Cerebellar nuclear complex (tissue), 1 donor: ENCODE measurements at places on chromosomes 5 and 9.

DNA sequence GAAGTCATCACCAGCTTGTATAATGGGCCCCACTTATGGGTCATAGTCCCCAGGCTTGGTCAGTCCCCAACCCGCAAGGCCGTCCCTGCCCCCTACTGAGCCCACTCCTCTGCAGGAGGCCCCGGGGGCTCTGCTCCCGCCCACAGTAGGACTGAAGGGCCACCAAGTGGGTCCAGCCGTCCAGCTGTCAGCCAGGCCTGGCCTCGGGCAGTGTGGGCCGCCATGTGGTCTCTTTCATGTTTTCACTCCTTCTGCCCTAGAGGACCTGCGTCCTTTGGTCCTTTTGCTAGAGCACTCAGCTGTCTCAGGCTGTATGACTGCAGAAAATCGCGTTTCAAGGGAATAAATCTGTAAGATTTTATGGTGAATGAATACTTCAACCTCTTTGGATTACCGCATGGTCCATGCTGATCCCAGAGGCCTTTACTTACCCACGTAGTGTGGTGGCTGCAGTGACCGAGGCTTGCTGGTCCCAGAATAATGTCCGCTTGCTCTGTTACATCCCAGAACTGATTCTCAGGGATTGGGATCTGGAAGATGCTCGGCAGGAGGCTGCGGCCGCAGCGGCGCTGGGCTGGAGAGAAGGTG is 105.7 kb upstream of the FAM120A start:
- DNase-seq, result no peak

DNA sequence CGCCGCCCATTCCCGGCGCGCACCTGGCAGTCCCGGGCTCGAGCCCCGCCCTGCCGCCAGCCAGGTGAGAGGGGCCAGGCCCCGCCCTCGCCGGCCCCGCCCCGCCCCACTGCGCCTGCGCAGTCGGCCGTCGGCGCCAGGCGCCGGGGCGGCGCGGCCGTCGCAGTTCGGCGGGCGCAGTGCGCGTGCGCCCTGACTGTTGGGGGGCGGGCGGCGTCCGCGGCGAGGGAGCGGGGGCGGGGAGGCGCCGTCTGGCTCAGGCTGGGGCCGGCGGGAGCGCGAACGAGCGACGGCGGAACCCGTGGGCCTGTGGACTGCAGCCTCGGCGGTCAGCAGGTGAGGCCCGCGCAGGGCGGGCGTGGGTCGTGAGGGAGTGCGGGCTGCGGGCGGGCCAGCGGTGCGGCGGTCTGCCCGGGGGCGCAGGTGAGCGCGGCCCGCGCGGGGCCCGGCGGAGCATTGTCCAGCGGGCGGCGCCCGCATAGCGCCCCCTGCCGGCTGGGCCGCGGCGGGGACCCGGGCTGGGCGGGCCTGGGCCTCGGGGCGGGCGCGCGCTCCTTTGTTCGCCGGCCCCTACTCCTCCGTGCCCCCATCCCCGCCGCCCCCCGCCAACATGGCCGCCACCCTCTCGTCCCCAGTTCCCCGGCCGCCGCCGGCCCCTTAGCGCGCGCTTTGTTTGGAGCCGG is at the start of gene SPIN1:
Gene SPIN1, plus strand, starts transcription at position 242 of the 683 bp plus-strand sequence. CDS start 38,096 bp downstream, outside the sequence.
- no peak for DNase-seq

DNA sequence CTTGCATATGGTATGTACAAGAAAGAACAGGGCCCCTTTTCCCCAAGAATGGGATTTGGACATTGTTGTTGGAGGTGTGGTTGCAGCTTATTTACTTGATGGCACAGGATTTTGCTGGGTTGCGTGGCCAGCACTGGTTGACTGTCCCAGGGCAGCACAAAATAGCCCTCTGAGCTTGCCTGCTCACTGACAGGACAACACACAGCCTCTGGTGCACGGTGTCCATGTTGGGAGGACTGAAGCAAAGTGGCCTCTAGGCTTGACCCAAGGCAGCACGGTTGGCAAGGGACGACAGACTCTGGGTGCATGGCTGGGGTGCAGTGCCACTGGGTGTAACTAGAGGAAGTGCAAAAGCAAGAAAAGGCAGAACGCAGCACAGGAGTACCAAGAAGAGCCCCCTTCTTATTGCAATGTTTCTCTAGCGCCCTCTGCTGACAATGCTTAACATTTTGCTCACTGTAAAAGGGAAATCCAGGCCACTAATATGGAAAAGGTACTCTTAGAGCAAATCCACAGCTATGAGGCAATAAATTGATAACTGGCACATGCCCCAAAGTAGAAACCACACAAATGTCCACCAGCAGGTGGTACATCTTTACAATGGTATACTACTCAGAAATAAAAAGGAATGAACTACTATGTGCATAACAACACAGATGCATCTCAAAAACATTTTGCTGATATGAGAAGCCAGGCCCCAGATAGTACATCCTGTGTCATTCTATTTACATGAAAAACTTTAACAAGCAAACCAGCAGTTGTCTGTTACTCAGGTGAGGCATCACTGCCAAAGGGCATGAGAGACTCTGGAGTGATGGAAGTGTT is 47.4 kb upstream of the BARX1 start:
- DNase-seq, result no peak

GRCh38 chr9:621201-621855 is 220.2 kb upstream of the DMRT1 start:
- DNase-seq, result no peak

GRCh38 chr5:125399885-125400284 is 653.4 kb upstream of the ZNF608 start:
- no peak for DNase-seq

GRCh38 chr9:125987420-125987819 is 240.2 kb downstream of the PBX3 start:
- no peak for DNase-seq

GRCh38 chr5:54135042-54135441 is 175.3 kb downstream of the ARL15 start:
- no peak for DNase-seq

- DNase-seq, result no peak
Measured at GRCh38 chr5:7848296-7848695, 2.6 kb downstream of the CFAP90 start.

- DNase-seq, result no peak
Measured at GRCh38 chr9:83688921-83689320, 18.8 kb downstream of the UBQLN1 start.

DNA sequence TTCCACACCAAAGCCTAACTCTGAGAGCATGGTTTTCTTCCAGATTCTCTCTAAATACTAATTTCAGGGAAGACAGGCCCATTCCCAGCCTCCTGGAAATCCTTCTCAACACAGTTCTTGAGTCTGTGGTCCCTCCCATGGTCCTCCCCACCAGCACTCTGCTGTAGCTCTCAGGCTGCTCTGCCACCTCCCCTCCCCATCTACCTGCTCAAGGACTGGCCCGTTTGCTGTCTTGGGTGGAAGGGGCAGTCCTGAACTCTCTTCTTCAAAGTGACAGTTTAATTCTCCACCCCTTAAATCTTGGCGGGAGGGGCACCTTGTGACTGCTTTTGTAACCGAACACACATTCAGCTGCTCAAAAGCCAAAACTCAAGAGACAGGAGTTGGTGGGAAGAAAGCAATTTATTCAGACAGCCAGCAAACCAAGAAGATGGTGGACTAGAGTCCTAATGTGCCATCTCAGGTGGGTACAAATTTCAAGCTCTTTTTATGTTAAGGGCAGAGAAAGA is 7.6 kb upstream of the LCN15 start:
- DNase-seq, result no peak

- no peak for DNase-seq
Measured at GRCh38 chr5:11803436-11803835, 100.8 kb downstream of the CTNND2 start.

DNA sequence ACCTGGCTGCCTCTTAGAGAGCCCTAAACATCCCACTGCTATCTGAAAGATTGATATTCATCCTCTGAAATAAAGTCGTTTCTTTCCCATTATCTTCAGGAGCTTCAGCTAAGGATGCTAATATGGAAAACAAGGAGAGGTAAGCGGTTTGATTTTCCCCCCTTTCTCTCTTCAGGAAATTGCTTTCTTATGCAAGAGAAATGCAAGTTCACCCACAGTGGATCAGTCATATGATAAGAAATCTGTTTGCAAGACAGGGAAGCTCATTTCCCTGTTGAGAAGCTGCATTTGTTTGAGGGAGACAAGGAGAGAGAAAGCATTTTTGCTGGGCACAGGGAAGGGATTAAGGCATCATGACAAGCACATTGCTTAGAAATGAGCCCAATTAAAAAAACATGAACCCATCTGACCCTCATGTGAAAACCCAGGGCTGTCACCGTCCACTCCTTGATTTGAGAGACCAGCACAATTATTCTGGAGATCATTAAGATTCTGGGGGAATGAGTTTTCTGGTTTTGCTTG is 53.7 kb upstream of the BOD1 start:
- DNase-seq, result no peak

GRCh38 chr9:93257808-93258331 is 73.9 kb downstream of the WNK2 start:
- DNase-seq, result no peak

DNA sequence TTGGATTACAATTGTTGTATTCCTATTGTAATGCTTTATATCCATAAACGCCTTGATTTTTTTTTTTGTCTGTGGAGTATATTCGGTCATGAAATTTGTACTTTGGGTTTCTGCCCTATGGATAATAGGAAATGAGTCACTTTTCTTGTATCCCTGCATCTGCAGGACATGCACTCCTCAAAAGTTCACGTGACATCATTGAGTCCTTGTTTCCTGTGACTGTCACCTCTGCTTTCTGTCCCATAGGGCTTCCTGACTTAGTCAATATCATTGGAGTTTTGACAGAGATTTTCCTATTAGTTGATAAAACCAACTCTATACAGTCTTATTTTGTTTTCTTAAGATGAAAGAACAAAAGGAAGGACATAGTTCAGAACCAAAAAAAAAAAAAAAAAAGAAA is 356.3 kb downstream of the MAT2B start:
- no peak for DNase-seq

- no peak for DNase-seq
Measured at GRCh38 chr9:136339173-136339957, 12.0 kb downstream of the GPSM1 start.

DNA sequence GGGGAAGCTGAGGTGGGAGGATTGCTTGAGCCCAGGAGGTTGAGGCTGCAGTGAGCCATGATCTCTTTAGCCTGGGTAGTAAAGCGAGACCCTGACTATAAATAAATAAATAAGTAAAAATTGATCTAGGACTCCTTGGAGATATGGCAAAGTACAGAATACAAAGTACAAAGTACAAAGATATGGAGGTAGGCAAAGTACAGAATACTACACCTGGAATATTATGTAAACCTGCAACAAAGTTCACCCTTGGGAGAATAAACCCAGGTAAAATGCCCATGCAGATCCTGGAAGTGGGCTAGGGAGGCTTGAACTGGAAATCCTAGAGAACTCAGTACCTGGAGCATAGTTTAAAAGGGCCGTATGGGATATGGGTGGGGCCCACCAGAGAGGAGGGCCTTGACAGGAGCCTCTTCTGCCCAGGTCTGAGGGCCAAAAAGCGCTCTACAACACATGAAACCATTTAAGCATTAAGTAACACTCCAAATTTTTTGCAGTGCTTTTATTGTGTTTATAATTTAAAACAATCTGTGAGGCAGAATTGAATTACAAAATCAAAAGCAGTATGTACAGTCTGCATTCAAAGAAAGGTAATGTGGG is 20.7 kb downstream of the TTC1 start:
- no peak for DNase-seq

GRCh38 chr5:108326982-108327381 is 54.9 kb downstream of the FBXL17 start:
- no peak for DNase-seq

GRCh38 chr5:167653645-167654106 is 637.8 kb upstream of the WWC1 start:
- DNase-seq, result no peak

- no peak for DNase-seq
Measured at GRCh38 chr9:17936365-17936764, 357.5 kb downstream of the SH3GL2 start.

GRCh38 chr9:90915693-90916092 is 114.1 kb downstream of the SYK start:
- no peak for DNase-seq

GRCh38 chr5:126332326-126332725 is 90.9 kb upstream of the GRAMD2B start:
- DNase-seq, result no peak

DNA sequence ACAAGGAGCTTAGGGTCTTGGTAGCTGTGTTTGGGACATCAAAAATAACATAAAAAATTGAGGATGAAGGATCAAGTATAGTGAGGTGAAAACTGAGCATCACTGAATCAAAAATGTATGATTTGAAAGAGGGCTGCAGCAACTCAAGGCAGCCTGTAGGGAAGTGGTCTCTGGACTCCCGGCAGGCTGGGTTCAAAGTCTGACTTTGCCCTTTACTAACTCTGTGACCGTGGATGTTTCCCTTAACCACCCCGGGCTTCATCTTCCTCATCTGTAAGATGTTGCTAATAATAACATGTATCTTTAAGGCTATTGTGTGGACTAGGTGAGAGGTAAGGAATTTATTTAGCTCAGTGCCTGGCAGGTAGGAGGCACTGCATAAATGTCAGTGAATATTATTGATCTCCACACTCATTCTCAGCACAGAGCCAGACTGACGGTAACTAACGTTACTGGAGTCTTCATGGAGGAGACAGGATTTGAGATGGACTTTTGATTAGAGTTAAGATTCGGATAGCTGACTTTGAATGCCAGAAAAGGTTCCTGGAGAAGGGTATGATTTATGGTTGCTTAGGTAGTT is 367.3 kb downstream of the NDUFS4 start:
- no peak for DNase-seq

GRCh38 chr9:2126331-2126803 is 111.2 kb downstream of the SMARCA2 start:
- no peak for DNase-seq

DNA sequence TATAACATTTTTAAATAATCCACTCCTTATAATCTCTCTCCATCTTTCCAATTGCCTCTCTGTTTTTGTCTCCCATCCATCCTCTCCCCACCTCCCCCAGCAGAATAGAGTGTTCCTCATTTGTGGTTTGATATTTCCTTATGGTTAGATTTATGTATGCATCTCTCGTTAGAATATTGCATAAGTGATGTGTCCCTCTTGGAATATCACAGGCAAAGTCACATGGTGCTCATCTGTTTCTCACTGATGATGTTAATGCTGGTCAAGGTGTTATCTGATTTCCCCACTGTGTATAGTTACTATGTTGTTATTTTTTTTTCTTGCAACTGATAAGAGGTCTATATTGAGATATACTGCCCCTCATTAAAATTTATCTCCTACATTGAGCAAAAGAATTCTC is 3.1 kb upstream of the LRRC70 start:
- DNase-seq, result no peak

- DNase-seq, result no peak
Measured at GRCh38 chr5:107134931-107135330, 535.8 kb downstream of the EFNA5 start.

- no peak for DNase-seq
Measured at GRCh38 chr9:107286057-107286456, 3.0 kb downstream of the RAD23B start.

DNA sequence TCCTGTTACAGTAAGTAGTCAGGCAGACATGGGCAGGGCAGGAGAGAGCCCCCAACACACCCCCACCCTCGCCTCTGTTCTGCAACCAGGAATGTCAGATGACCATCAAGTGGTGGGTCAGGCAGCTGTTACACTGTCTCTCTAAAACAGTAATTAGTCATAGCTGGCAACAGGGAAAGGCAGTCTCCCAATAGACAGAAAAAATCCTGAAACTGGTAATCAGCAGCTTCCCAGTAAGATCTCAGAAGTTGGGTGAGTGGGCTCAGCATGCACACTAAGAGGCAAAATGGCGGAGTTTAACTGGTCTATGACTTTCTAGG is 90.2 kb downstream of the C5orf15 start:
- no peak for DNase-seq
